Epithelial cell of prostate (primary cell): ENCODE measurements at places on chromosomes 2 and 18.

DNA sequence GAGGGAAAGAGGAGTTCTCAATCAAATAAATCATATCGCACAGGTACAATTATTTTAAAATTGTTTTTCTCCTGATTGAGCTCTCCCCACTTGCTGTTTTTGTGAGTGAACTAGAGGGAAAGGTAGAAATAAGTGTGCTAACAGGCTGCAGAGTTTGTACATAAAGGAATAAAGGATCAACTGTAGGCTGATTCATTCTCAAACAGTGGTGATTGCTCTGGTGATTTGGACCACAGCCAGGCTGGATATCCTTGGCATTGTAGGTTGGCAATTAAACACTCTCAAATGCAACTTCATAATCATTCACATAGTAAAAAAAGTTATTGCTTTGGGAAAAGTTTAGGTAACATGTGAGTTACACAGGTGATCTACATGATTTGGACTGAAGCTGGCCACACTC lies 29.8 kb downstream of the LRP1B start:
- DNase-seq: peak; percentile 3

- no peak for DNase-seq
These were observed 444.8 kb downstream of the RND3 start for GRCh38 chr2:150042500-150043171.

DNA sequence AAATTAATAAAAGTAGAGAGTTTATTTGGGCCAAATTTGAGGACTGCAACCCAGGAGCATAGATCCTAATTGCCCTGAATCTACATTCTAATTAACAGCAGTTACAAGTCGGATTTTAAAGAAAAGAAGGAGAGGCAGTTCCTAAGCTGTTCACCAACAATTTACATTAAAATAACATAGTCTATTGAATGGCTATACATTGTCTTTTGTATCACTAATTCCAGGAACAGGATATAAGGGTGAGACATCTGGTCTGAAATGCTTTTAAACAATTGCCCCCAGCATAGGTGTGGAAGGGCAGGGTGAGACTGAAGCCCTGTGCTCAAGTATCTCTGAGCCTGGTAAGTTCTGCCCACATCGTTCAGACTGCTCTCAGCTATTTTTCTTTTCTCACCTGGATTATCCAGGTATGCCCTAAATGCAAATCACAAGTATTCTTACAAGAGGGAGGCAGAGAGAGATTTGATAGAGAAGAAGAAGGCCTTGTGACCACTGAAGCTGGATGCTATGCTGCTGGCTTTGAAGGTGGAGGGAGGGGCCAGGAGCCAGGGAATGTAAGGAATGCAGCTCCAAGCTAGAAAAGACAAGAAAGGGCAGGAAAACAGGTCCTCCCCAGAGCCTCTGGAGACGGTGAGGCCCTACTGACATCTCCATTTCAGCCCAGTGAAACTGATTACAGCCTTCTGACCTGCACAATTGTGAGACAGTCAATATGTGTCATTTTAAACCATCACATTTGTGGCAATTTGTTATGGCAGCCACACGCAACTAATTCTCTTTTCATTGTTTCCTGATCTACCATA lies 189.4 kb upstream of the ARL4C start:
- DNase-seq: no peak

- DNase-seq: no peak
These were observed 575 bp downstream of the CCDC150 start for GRCh38 chr2:196640031-196640548.

- DNase-seq: no peak
These were observed 242.6 kb upstream of the RAB12 start for GRCh38 chr18:8366656-8367055.

GRCh38 chr2:15682354-15682753 lies 90.7 kb downstream of the DDX1 start:
- DNase-seq: no peak

DNA sequence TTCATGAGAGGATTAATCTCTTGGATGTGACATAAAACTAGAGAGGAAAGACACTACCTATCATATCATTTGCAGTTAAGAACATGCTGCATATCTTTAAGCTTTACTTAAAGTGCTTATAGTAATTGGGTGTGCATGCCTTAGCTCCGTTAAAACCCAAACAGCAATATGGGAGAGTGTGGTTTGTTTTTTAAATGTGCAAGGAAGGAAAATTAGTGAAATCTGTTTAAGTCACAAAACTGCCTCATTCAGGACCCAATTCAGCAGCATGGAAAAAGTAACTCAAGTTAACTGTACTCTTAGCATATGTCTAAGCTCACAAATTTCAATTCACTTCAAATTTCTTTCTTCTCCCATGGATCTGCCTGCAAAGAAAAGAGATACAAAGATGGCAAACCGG lies 182.2 kb downstream of the ARHGAP15 start:
- DNase-seq: no peak

- DNase-seq: peak; percentile 63
These were observed 382.1 kb downstream of the NRXN1 start for GRCh38 chr2:50649626-50650402.

GRCh38 chr2:11365096-11365879 lies 20.9 kb upstream of the ROCK2 start:
- DNase-seq: no peak

- DNase-seq: no peak
These were observed 18.6 kb upstream of the KCNG2 start for GRCh38 chr18:79779021-79779699.

- no peak for DNase-seq
These were observed 136.5 kb upstream of the HS6ST1 start for GRCh38 chr2:128454980-128455720.

DNA sequence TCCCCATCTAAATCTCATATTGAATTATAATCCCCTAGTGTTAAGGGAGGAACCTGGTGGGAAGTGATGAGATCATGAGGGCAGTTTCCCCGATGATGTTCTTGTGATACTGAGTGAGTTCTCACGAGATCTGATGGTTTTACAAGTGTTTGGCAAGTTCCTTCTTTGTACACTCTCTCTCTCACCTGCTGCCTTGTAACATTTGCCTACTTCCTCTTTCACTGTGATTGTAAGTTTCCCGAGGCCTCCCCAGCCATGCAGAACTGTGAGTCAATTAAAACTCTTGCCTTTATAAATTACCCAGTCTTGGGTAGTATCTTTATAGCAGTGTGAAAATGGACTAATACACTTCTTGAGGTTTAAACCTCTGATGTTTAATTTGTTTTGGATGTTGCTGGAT lies 177.5 kb downstream of the CD8B2 start:
- DNase-seq: no peak

GRCh38 chr2:136448986-136449780 lies 316.2 kb upstream of the THSD7B start:
- no peak for DNase-seq

DNA sequence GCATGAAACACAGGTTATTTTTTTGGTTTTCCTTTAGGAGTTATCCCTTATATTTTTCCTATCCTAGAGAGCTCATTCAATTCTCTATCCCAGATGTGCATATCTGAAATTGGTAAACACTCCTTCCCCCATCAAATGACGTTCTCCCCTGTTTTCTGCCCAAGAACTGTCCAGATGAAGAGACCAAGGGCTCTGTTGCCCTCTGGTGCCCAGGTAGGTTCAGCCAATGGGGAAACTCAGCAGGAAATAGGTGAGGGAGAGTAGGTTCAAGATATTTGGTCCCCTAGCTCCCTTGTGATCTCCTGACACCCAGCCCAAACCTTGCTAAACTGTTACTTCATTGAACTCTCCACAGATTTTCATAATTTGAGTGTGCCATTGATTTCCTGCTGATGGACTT lies 14.1 kb upstream of the INO80C start:
- DNase-seq: no peak

DNA sequence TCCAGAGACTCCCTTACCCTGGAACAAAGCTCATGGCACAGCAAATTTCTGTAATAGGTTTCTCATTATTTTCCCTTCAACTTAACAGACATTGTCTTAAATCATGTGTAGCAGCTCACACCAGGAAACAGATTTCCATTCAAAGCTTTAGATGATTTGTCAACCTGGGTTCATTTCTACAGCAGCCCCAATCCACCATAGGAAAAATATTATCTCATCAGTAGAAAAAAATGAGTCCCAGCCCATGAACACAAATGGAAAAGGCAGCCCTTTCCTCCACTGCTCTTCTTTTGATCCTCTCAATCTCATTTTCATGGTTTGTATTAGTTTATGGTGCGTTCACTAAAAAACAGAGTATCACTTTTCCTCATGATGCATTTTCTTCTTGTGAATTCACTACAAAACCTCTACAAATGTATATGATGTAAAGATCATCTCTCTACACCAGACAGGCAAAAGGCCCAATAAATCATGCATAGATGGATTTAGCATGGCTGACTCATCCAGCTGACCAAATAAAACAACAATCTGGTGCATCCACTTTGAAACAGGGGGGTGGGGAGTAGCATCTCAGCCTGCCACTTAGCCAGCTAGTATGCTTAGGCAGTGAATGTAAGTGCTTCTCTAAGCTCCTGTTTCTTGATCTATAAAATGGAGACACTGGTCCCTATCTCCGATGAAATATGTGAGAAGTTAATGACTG lies 78.6 kb downstream of the SATB2 start:
- DNase-seq: peak; percentile 56

DNA sequence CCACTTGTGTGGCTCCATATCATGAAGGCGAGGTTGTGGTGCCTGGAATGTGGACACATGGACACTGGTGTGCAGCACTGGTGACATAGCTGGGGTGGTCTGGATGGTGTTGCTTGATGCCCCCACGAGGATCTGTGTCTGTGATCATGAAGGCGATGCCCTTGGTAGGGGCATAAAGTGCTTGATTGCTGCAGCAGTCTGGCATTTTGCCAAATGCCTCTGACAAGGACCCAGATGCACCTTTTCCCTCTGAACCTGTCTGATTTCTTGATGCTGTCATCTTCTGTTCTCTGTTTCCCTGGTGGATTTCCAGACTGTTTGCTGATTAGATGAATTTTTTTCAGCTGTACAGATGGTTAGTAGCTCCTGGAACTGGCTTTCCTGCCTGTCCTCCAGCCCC lies 752.0 kb upstream of the HS6ST1 start:
- no peak for DNase-seq

- no peak for DNase-seq
These were observed 49.3 kb downstream of the CIB4 start for GRCh38 chr2:26591619-26592505.

DNA sequence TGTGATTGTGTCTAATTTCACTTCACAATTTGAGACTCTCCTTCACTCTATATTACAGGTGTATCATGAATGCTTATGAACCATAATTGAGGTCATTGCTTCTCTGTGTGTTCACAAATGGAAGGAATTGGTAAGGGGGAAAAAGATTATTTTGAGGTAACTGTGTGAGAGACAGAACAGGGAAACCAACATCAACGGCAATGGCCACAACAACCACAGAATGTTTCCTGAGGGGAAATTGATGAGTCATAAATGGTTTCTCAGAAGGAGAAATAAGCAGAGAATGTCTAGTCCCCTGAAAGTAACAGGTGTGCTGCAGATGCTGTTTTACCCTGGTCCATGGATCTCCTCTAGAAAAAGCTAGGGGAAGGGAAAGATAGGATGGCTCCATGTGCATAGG lies 361.2 kb upstream of the GALNT5 start:
- DNase-seq: no peak

DNA sequence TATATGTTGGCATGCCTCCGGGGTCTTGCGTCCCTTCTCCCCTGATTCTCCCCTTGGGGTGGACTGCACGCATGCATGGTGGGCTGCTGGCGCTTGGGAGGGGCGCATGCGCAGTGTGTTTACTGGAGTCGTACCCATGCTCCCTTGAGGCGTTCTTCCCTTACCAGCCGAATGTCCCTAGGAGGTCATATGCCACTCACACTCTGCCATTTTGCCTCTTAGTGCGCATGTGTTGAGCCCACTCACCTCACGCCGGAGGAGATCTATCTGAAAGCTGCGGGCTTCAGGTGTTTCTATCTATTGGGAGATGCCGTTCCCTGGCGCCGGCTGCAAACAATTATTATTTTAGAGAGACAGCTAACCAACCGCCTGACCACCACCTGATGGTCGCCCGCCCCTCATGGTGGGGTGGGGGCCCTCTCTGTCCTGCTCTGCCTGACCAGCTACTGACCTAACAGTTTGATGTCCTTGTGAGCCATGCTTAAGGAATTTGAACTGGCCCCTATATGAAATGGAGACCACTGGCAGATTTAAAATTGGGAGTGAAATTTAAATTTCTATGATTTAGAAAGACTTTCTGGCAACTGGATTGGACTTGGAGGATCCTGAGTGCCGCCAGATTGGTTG lies 179.6 kb downstream of the RNF144A start:
- DNase-seq: no peak

DNA sequence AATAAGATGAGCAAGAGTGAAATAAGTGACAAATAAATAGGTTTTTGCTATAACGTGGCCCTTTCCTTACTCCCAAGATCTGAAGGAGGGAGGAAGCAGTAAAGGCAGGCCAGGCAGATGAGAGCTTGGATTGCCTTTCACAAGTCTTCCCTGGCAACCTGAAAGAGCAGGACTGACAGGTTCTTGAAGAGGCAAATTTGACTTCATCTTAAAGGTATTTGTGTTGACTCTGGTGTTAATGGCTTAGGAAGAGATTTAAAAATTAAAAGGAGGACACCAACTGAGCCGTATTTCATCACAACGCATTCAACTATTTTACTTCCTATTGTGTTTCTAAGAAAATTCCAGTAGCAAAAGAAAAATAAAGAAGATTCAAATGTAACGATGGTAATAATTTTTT lies 3.2 kb downstream of the STRN start:
- peak; percentile 53 for DNase-seq

- DNase-seq: no peak
These were observed 172.3 kb downstream of the ARL6IP6 start for GRCh38 chr2:152890736-152891135.

DNA sequence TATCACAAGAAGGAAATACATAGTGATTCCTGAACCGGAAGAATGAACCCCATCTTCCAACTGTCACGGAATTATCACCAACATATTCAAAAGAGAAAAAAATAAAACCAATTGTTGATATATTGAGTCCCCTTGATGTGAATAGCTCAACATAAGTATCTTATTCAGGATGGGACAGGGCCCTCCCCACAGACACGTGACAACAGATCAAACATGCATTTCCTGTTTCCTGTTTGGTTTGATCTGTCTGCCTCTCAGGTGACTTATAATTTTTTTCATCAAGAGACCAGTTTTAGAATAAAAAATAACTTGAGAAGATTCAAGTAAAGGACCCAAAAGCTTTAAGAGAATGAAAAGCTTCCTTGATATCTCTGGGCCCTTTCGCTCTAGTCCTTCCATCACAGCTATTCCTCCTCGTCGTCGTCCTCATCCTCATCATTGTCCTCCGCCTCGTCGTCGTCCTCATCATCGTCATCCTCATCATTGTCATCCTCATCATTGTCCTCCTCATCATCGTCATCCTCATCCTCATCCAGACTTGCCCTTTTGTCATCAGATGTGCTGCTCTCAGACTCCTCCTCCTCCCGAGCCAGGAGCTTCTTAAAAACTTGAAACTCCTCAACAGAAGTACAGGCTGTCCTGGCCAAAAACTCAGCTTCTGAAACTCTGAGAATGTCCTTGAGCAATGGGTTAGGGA lies 6.3 kb downstream of the MTERF4 start:
- no peak for DNase-seq

- no peak for DNase-seq
These were observed 125.8 kb downstream of the PTGR3 start for GRCh38 chr18:75083131-75083530.

- DNase-seq: no peak
These were observed 254.7 kb downstream of the VAPA start for GRCh38 chr18:10168477-10168876.
